ENCODE measurements at places on chromosomes 1 and 21.

DNA sequence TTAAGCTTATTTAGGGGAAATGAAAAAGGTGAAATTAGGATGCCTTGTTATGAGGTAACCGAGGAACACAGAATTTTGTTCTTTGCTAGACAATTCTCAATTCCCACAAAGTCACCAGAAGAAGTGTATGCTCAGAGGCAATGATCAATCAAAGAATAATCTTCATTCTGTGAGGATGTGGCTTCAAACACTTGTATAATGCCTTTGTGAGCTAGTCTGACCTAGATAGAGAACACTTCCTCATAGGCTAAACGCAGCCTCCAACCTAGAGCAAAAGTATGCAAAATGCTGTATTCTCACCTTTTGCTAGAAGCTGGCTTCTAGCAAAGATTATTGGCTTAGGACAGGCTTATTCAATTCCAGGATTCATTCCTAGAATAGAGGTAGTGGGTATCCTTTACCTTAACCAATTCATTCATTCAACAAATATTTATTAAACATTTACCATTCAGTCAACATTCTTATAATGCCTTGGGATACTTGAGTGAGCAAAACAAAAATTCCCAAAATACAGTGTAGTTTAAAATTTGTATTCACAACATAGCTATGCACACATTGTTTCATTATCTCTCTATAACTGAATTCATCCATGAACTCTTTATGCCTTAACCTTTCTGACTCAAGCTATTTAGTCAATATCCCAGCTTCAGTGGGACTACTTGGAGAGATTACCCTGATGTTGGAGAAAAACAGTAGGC is 530.2 kb downstream of the PTPRC start:
- no peak for DNase-seq

- DNase-seq: no peak
Observed at GRCh38 chr1:217214551-217214950, 416.3 kb downstream of the GPATCH2 start.

- DNase-seq: no peak
Observed at GRCh38 chr1:71193153-71193552, 112.3 kb upstream of the ZRANB2 start.

DNA sequence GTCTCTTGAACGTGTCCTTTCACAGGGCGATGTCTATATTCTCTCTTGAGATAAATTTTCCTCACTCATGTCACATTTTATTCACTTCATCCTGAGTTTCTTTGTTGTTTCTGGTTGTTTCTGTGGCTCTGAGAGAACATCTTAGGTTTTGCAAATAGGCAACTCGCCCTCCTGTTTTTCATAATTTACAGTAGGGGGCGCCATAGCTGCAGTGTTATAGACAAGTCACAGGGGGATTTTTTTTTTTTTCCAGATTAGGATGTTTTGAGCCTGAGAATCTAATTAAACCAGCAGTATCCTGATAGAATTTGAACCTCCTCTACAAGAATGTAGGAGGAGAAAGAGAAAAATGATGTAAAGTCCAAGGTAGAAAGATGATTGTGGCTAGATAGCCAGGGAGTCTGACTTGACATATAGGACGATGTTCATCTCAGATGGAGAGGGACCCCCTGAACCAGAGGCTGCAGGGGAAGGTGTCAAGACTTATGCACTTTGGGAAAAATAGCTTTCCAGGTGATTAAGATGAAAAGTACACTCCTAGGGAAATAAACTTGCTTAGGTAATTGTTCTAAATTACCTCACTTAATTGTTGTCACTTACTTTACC is 76.3 kb downstream of the ZP4 start:
- DNase-seq: no peak

DNA sequence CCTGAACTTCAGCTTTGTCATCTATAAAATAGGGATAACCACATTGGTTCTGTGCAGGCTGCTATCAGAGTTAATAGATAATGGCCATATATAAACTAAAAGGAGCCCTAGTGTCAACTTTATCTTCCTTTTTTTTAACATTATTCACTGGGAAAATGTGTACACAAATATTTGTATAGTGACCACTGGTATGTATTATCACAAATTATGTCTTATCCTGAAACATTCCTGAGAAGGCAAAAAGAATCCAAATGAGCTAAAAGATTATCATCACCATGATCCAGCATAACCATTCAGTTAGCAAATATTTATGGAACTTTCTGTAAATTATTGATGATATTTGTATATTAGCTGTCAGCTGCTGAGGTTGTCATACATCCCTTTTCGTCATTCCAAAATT is 16.6 kb downstream of the ANGPTL3 start:
- no peak for DNase-seq

DNA sequence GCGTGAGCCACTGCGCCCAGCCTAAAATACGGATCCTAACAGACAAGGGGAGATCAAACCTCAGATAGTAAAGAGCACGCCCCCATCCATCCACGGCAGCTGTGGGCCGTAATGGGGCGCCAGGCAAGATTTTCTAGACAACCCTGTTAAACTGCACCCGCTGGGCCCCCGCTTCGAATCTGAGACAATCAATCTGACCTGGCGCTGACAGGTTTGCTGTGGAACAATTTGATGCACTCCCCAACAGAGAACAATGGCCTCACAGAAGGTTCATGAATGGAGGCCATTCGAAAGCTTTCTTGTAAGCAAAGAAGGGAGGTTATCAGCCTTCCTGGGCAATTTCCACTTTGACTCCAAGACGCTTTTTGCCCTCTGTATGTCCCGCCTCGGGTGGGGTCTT is 30.5 kb downstream of the CLSTN1 start:
- peak; percentile 6 for DNase-seq

- DNase-seq: no peak
Observed at GRCh38 chr1:178349801-178350200, 147.0 kb downstream of the CLEC20A start.

DNA sequence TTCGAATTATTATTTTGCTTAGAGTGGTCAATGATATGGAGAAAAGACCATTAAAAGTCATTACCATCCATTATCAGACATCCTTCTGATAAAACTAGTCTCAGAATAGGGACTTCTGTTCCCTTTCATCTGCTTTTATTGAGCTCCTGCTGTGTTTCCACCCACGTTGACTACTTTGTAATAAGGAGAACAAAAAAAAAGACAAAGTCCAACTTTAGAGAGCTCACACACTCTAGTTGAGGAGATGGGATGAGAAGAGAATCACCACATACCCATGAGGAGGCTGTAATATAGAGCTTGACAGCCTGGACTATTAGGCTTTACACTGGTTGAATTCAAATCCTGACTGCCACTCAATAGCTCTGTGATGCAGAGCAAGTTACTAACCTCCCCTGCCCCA is 27.8 kb upstream of the ALDH9A1 start:
- no peak for DNase-seq

DNA sequence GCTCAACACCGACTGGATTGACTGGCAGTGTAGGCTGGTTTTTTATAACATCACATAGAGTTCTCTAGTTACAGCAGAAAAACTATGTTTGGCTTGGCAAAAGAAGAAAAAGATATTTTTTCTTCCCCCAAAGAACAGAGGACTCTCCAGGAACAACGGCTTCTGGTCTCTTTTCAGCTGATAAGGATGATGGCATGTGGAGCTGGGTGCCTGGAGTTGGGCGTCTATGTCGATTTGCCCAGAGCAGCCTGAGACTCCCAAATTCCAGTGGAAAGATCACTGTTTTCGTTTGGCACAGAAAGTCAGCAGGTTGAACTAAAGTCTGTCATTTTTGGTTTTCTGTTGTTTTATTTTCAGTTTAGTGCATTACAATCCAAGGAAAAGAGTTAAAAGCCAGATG is 91.1 kb downstream of the SMYD2 start:
- no peak for DNase-seq

- DNase-seq: no peak
Observed at GRCh38 chr1:174858301-174858700, 141.4 kb upstream of the CACYBP start.

DNA sequence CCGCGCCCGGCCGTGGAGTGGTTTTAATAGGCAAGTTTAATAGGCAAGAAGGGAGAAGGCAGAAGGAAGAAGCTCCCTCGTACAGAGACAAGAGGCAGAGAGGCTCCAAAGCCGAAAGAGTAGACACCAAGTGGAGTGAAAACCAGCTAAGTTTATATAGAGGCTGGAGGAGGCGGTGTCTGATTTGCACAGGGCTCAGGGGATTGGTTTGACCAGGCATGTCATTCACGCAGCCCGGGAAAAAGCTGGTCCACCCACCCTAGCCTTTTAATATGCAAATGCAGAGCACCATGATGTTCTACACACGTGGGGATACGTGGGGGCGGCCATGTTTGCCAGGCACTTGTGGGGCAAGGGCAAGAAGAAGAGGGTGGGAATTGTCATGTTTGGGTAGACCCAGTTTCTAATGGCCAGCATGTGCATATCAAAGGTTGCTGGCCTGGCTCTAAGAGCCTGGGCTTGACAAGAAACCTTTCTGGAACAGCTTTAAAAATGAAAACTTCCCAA is 18.0 kb upstream of the SOD1 start:
- no peak for DNase-seq

DNA sequence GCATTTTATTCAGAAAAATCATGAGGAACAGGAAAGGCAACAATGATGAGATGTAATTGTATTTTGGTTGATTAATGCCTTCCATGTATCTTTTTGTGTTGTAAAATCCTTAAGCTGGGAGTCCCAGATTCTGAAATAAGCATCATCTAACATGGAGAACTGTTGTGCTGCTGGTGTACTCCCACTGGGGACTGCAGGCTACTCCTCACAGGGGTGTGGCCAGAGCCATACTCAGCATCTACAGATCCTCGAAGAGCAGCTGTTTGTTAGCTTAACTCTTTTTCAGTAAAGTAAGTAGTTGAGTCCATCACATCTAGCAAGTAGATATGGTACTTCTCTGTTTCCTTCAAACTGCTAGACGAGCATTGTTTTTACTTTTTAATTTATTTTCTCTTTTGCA is 358.0 kb downstream of the BRINP3 start:
- peak; percentile 8 for DNase-seq

DNA sequence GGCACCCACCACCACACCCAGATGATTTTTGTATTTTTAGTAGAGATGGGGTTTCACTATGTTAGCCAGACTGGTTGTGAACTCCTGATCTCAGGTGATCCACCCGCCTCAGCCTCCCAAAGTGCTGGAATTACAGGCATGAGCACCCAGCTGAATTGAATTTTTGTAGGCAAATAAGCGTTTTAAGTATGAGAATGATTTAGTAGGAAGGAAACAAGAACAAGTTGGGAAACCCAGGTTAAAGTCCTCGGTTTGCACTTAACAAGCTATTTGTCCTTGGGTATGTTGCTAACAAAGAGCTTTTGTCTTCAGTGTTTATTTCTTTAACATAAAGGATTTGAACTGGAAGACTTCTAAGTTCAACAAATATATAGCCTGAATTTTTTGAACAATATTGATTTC is 23.9 kb downstream of the BTF3L4 start:
- no peak for DNase-seq

DNA sequence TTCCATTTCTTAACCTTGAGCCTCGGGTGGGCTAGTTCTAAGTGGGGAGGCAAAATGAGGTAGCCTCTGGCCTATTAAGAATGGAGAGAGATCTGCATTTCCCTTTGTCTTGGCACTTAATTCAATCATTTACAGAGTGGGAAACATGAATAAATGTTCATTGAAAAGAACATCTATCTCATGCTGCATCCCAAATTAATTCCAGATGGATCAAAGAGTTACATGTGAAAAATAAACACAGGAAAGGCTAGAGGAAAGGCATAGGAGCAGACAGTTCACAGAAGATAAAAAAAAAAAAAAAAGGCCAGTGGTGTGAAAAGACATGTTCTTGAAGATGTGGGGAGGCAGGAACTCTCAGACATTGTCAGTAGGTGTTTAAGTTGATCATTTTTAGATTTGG is 35.7 kb upstream of the EPS8L3 start:
- no peak for DNase-seq

- peak; percentile 45 for DNase-seq
Observed at GRCh38 chr1:200437556-200438203, 27.8 kb upstream of the ZNF281 start.

GRCh38 chr1:190754666-190755065 is 277.0 kb upstream of the BRINP3 start:
- peak; percentile 53 for DNase-seq

- no peak for DNase-seq
Observed at GRCh38 chr1:9111957-9112356, 16.9 kb downstream of the GPR157 start.

DNA sequence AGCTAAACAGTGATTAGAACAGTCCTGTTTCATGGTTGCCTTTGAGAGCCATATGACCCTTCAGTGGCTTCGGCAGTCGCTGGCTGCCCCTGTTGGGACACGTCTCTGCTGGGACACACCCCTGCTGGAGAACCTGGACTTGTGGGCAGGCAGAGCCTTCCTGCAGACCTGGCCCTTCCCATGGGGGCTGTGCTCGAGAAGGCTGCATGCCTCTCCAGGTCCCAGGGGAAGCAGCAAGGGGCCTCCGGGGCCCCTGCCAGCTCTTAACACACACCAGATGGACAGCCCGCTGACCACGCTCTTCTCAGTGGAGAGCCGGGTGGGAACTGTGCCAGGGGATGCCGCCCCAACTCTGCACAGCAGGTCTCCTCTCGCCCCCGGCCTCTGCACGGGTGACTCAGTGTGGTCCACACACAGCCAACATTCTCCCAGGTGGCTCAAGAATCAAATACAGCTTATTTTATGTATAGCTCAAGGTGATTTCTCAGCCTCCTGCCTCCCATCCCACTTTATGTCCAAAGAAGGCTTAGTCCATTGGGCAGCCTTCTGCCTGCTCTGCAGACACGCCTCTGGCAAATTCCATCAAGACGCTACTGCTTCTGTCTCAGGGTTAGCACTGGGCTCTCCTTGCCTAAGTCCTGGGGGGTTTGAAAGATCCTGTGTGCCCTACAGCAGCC is 450.8 kb downstream of the KIF26B start:
- no peak for DNase-seq

GRCh38 chr21:14687268-14687625 is 141.1 kb upstream of the SAMSN1 start:
- DNase-seq: no peak

DNA sequence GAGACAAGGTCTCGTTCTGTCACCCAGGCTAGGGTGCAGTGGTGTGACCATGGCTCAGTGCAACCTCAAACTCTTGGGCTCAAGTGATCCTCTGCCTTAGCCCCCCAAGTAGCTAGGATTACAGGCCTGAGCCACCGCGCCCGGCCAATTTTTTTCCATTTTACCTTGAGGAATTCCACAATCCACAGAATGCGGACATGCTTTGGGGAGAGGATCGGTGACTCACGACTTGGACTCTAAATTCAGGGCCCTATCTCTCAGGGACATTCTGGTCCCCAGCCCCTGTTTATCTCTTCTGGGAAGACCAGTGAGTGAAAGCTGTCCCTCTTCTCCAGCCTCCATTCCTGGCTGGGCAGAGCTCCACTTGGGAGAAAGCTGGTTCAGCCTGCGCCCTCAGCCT is 5.2 kb downstream of the PADI1 start:
- no peak for DNase-seq

GRCh38 chr1:77562596-77563150 is 119.8 kb downstream of the ZZZ3 start:
- no peak for DNase-seq

DNA sequence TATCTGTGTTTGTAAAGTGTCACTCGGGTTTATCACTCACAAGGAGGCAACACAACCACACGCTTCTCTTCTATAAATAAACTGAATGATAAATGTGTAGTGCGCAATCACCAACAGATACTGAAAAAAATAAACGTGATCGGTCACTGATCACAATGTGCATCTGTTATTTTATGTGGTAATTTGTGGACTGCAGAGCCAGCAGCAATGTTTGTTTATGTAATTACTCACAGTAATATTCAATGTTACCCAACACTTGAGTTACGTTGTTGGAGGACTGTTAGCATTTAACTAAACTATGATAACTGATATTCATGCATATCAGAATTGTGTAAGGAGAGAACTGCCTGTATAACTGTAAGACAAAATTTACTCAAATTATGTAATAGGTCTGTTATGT is 129.6 kb downstream of the USH2A start:
- DNase-seq: no peak

- DNase-seq: no peak
Observed at GRCh38 chr1:75543705-75544104, 67.2 kb downstream of the SLC44A5 start.

Data from NCI-H2227 treated with DMSO at 0.1 percent for 48 hours (cell line).